ENCODE measurements at places on chromosomes 3 and 15.

- no peak for DNase-seq
These were observed 7.1 kb downstream of the SLC25A26 start for GRCh38 chr3:66227915-66228314.

DNA sequence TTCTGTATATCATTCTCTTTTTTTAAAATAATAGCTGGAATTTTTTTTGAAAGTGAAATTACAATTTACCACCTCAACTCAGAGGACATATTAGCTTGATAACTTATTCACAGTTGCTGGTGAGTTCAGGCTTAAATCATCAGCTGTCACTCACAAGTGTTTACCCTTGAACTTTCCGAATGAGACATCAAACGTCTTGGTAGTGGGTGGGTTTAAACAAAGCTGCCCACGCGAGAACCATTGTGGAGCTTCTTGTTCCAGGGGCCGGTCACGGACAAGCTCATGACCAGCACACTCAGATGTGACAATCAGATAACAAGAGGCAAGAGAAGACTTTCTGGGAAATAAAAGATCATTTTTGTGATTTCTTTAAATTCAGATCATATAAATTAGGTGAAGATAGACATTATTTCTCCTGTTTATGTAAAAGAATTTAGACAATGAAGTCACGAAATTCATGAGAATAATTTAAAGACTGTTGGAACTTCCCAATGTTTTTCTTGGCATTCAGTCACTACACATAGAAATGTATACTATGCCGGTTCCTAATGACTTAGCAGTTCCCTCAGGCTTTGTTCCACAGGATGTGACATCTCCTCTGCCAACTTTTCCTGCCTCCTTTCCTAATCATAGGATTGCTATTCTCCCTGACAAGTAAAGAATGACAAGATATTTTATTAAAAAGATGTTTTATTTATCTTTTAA lies 29.3 kb downstream of the BTD start:
- no peak for DNase-seq

GRCh38 chr3:61530355-61530754 lies 31.0 kb upstream of the PTPRG start:
- DNase-seq: no peak

- no peak for DNase-seq
These were observed 58.5 kb upstream of the SLC24A5 start for GRCh38 chr15:48062148-48062872.

DNA sequence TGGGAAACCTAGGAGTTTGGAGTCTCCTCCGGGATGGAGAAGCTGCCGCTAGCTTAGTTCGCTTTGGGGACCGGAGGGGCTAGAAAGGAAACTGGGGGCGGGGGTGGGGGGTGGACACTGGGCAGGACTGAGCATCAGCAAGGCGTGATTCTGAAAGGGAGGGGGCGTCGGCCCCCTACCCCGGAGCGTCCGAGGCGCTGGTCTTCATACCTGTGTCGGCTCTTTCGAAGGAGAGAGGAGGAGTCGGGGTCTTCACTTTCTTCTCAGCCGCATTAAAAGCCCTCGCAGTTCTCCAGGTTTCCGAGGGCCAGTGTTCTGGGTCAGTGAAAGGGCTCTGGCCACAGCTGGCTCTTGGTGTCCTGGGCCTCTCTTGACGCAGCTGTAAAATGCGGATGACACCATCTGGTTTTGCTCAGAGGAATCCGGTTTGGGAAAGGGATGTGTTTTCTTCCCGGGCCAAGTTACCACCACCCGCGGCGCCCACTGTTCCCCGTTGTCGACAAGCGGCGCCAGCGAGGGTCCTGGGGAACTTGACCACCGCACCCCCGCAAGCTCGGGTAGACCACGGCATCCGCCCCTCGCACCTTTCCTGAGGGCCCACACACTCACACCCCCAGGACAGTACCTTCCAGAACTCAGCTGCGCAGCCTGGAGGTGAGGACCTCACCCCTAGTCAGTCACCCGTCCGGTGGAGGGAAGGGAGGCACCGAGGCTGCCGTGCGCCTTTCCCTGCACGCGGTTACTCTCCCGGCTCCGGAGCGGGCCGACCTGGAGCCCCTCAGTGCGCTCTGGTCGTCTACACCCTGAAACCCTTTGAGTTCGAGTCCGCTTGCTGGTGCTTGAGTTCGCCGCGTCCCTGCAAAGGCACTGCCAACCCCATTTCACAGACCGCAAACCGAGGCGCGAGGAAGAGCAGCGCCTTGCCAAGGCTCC lies 660 bp downstream of the CCK start:
- no peak for DNase-seq

DNA sequence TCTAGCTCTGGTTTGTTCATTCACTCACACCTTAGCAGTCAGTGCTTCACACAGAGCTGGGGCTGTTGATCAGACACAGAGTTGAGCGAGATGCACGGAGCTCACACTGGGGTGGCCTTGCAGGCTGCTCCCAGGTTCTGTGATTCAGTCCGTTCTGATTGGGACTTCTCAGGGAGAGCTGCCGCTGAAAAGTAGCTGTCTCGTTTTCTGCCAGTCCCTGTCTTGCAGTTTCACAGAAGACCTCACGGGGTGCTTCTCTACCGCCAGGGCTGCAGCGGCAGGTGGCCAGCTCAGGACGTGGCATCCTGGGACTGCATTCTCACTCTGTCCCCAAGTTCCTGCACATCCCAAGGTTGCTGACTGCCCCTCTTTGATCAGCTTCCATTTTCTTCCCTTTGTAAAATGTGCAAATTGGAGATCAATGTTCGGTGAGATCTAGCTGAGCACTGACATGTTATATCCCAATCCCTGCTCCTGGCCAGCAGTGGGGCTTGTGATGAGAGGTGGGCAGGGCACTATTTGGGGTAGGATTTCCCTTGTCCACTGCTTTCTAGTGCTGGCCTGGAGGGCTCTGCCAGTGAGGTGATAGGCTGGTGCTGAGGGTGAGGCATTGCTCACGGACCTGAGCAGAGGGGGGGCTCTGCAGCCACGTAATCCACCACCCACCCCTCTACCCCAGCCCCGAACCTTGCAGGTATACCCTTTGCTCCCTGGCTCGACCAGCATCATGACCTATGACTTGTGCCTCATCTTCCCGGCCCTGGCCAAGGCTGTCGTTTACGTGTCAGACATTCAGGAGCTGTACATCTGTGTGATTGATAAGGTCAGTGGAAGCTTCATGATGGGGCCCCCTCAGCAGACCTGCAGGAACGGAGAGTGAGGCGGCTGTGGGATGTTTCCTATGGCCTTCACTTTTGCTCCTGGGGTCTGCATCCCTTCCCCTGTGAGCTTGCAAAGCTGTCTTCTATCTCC lies 5.3 kb upstream of the TXNRD3 start:
- no peak for DNase-seq

DNA sequence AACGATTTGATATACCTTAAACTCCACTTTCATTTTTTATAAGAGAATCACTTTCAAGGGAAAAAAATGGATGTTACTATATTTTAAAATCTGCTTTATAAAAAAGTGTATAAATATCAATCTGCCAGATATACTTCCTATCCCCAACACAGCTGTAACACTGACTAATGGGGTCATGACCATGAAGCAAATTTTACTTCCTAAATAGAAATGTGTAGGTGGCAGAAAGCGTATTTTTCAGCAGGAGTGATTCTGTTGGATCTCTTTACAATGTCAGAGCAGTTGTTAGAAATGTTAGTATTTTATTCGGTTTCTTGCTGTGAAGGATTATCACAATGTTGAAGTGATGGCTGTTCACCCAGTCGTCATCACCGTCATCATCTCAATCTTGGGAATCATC lies 5.5 kb upstream of the C15orf40 start:
- DNase-seq: no peak

GRCh38 chr3:264394-265156 lies 68.0 kb downstream of the CHL1 start:
- no peak for DNase-seq

- no peak for DNase-seq
These were observed 110.5 kb downstream of the EPHB1 start for GRCh38 chr3:134905647-134905935.

- DNase-seq: no peak
These were observed 5.5 kb downstream of the AP3S2 start for GRCh38 chr15:89888214-89888804.

DNA sequence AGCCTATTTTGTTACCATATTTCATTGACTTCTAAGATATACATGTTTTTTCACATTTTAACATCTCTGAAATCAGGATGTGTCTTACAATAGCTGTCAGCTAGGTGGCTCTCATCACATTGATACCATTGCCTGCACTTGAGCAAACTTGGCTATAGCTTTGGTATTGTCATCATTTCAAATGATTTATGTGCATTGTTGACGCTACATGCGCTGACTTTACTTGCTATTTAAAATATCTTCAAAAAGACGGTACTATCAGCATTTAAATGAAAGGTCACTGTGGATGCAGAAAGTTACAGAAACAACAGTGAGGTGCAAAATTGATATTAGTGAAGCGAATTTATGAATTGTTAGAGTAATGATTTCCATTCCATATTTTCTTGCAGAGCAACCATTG lies 54.0 kb upstream of the ABHD2 start:
- DNase-seq: no peak

- DNase-seq: no peak
These were observed 28.8 kb downstream of the CYP8B1 start for GRCh38 chr3:42846685-42847522.

- DNase-seq: no peak
These were observed 4.5 kb upstream of the SEMA3B start for GRCh38 chr3:50264383-50264963.

DNA sequence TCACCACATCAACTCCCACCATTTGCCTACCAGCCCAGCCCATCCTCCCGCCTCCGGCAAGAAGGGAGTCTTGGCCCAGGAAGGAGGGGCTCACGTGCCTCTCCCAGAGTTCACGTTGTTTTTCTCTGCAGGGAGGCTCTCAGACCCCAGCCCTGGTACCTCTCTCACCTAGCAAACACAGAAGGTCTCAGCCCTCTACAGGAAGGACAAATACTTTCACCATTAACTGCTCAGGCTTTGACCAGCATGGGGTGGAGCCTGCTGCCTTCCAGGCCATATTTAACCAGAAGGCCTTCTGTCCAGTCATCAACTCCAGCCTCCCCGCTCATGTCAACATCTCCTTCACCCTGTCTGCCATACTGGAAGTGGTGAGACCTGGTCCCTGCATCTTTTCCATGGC lies 19.0 kb upstream of the HTR3E start:
- DNase-seq: no peak

GRCh38 chr15:85704066-85704465 lies 90.7 kb downstream of the KLHL25 start:
- no peak for DNase-seq

- no peak for DNase-seq
These were observed 90.9 kb downstream of the STRIT1 start for GRCh38 chr3:155202626-155203025.

DNA sequence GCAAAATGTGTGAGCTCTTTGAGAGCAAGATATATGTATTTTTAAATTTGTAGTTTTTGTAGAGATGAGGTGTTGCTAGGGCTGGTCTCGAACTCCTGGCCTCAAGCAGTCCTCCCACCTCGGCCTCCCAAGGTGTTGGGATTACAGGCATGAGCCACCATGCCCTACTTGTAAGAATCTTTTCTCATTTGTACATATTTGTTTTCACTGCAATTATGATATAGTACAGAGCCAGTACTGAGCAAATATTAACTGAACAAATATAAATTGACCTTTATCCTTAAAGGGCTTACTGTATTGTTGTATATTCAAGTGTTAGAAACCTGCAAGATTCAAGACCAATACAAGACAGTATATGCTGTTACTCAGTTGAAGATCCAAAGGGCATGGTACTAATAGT lies 53.4 kb downstream of the GTF2E1 start:
- no peak for DNase-seq

- no peak for DNase-seq
These were observed 39.8 kb downstream of the CMTM7 start for GRCh38 chr3:32431481-32431880.

DNA sequence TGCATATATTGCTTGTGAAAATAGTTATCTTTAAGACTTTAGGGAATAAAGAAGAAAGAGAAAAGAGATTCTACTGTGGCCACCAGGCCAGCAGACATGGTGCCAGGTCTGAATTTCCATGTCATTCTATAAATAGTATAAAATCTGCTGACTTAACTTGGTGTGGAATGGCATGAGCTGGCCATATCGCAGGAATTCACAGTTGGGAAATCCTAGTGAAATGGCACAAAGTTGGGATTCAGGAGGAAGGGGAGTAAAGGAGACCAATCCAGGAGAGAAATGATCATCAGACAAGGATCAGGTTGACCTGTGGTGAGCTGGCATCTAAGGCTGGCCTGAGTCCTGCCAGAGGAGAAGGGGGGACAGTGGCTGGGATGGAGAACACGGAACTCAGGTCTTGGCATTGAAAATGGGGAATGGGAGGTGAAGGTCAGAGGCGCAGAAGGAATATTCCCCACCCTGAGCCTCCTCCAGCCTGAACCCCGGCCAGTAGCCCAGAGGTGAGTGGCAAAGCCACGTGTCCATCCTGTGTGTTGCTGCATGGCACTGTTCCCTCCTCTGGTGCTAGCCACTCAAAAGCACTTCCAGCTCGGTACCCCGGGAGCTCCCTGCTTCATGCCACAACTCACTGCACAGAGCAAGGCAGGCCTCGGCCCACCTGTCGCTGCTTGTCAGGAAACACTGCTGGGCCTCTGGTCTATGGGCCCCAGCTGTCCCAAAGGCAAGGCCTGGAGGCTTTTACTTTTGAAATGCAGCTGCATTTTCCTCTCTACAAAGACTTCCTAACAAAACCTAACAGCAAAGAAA lies 51.4 kb downstream of the SSUH2 start:
- DNase-seq: no peak

Measured in heart left ventricle (tissue), 16 donors.